ENCODE measurements at places on chromosomes 4 and X.

DNA sequence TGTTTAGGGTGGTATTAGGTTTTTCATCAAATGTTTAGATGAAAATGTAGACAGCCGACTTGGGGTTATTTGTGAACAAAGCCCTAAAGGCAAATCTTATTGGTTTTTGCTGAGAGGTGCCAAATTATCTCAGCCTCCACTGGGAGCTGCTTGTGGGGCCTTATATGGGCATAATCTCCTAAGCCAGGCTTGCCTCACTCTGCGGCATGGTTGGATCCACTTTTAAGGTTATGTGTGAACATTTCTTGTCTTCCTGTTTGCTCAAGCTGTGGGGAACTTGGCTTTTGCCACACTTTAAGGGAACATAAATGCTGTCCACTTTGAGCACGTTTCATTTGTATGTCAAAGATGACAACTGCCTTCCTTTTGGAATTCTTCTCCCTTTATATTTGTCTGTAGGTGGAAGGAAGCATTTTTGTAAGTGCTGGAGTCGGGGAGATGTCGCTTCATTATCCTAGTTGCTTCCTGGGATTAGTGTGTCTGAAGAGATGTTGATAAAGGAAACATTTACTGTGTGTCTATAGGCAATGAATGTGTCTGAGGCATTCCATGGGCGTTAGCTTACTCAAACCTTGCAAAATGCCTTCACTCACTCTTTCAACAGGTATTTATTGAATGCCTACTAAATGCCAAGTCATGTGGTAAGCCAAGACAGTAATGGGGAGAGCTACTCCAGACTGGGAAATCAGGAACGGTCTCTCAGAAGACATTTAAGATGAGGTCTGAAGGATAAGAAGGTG lies 78.3 kb downstream of the SLC9A6 start:
- DNase-seq = no peak

DNA sequence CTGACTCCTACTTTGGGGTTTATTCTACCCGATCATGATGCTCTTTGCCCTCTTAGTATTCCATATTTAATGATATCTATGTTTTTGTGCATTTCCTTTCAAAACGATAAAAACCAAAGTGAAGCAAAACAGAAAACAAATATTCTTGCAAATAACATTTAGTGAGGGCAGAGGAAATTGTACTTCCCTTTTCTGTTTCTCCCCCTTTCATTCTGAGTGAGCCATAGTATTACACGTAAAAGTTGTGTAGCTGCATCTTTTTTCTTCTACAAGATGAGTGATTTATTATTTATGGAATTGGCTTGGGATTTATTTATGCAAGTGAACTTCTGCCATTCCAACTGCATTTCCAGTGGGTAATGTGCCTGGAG lies 109.9 kb downstream of the AFF2 start:
- no peak for DNase-seq

GRCh38 chr4:24473309-24473721 lies 111.0 kb downstream of the DHX15 start:
- DNase-seq = no peak

- DNase-seq = no peak
These were observed 1.3 kb downstream of the PRR32 start for GRCh38 chrX:126820700-126821420.

- no peak for DNase-seq
These were observed 2.7 kb downstream of the TSPYL2 start for GRCh38 chrX:53084863-53085262.

GRCh38 chr4:69649629-69650028 lies 3.4 kb downstream of the UGT2A1 start:
- DNase-seq = no peak

DNA sequence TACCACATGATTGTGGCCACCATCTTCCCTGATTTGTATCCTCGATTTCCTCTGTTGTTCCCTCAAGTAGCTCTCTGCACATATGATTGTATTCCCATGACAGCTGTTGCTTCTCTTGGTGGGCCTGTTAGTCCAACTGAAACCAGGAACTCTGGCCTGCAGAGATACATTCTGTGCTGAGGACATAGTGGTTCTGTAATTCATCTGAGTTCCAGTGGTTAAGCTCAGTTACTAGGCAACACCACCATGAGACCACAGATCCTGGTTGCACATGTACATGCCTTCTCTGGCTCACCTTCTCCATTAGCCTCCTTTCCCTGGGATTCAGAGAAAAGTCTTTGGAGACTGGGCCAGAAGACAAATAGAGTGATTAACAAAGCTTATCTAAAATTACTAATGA lies 172.1 kb upstream of the SLC7A11 start:
- DNase-seq = no peak

- DNase-seq = no peak
These were observed 125.4 kb upstream of the DMD start for GRCh38 chrX:33336783-33337182.

DNA sequence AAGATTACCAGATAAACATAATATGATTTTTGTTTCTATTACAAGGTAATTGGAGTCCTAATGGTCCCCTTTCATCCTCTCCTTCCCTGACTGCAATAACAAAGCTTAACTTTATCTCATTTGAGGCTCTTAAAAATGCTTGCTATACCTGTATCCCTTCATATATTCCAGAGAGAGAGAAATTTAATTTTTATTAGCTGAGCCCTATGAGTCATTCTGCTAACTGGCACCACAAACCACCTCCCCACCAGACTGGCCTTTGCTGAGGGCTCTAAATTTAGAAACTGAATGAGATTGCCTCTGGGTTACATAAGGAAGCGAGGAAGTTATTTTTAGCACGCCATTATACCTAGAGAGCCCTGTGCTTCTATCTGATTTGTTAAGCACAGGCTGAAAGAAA lies 27.4 kb downstream of the CBLL2 start:
- DNase-seq = no peak

GRCh38 chrX:13334491-13334890 lies 14.6 kb upstream of the ATXN3L start:
- no peak for DNase-seq

- DNase-seq = peak; percentile 70
These were observed 30.0 kb upstream of the GTPBP6 start for GRCh38 chrX:348461-349117.

- DNase-seq = no peak
These were observed 345.2 kb downstream of the KLHL13 start for GRCh38 chrX:117771384-117771783.

- DNase-seq = no peak
These were observed 55.1 kb downstream of the ZNF330 start for GRCh38 chr4:141275834-141276233.

GRCh38 chr4:127730142-127730913 lies at the start of gene SLC25A31:
Gene SLC25A31 (plus strand): TSS chr4:127730400. CDS start chr4:127730546, 146 bp downstream.
- DNase-seq = no peak

DNA sequence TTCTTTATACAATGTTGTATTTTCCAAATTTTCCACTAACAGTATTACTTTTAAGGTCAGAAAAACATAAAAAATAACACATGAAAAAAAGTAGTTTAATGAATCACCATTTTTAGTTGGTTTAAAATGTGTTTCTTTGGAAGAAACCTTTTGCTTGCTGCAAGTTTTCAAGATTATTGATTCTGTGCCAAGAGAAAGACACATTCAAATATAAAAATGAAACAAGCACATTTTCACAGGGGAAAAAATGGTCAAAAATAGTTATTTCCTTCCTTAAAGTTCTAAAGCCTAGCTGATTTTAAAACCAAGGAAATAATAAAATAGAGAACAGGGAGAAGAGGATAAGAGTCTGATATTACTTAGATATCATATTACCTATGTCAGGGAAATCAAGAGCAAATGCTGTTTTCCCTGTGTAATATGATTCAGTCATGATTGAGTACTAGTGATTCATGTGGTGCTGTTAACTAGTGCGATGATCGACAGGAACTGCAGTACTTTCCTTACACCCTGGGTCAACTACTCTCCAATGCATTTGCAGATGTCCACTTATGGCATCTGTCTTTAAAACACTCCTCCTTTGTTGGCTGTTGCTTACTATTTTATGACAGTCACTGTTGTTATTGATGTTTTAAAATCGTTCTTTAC lies 103.8 kb downstream of the CAMK2D start:
- no peak for DNase-seq

- DNase-seq = no peak
These were observed 459.9 kb upstream of the BOD1L1 start for GRCh38 chr4:14087459-14087858.
